ENCODE measurements at places on chromosomes 5 and 9. TPM values are rescaled to one million over a fixed set of nuclear protein-coding genes. Genes with fewer than 3 reads are reported as not detected.

DNA sequence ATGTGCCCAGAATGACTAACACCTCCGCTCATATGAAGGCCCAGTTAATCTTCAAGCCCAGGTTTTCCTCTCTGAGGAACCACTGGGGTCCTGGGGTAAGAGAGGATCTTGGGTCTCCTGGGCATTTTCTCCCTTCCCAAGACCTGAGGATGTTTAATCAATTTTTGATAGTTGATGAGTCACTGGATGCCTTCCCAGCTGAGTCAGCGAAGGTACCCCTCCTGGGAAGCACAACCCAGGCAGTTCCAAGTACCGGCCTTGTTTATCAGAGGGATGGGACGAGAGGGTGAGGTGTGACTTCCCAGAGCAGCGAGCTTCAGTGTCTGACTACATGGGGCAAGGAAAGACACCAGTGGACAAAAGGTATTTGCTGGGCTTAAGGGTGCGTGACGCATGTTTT, 119.6 kb upstream of the IL12B start:
- DNase-seq, result no peak

DNA sequence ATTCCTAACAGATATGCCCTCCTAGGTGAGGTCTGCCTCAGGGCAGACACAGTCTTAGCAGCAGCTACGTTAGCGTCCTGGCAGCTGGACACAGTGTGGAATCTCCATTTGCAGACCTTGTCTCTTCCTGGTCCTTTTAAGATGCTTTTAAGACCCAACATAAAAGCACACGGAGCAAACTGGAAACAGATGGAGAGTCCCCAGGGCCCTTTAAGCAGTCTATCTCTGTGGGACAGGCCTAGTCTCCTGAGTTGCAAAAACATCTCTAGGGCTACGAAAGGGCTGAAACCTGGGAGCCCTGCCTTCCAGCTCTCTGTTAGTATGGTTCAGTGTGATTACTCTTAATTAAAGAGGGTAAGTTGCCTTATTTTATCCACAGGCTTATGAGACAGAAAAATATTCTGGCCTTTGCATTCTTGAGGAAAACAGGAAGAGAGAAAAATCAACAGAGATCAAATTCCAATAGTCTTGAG, 66.0 kb upstream of the GNA14 start:
- no peak for DNase-seq

- no peak for DNase-seq
Observed at GRCh38 chr5:133489632-133490031, 122.7 kb downstream of the FSTL4 start.

GRCh38 chr9:128627906-128628305, 28.7 kb downstream of the DYNC2I2 start:
- DNase-seq, result no peak

GRCh38 chr5:13186177-13186576, 758.3 kb downstream of the DNAH5 start:
- no peak for DNase-seq

DNA sequence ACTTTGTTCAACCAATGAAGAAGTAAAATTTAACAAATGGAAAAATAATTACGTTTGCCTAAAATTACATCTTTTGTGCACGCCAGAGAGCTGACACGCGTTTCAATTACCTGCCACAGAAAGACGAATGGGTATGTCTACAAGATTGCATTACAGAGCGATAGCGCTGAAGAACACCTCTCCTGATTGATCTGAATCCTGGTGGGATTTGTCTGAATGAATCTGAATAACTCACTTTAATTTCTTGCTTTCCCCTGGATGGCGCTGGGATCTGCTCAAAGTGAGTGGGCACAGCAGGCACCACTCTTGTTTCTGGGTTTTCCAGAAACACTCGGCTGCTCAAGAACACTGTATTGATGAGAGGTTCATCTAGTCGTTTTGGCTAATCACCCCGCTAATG, 148.8 kb upstream of the TBC1D2 start:
- DNase-seq, result no peak

- DNase-seq, result no peak
Observed at GRCh38 chr9:130084337-130084736, 30.6 kb downstream of the GPR107 start.

DNA sequence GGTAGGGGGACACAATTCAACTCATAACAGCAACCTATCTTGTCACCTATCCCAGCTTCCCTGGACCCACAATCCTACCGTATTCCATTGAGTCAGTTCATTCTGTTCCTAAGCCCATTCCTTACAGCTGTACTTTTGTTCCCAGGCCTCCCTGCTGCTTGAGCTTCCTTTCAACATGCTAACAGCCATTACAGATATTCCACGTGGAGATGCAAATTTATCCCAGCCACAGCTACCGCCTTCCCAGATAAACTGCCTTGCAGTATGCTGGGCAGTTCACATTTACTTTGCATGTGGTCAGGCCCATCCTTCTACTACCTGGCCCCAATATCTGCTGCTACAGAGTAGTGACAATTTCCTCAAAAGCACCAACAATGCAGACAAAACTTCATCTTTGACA, 23.0 kb downstream of the RIGI start:
- DNase-seq, result no peak

DNA sequence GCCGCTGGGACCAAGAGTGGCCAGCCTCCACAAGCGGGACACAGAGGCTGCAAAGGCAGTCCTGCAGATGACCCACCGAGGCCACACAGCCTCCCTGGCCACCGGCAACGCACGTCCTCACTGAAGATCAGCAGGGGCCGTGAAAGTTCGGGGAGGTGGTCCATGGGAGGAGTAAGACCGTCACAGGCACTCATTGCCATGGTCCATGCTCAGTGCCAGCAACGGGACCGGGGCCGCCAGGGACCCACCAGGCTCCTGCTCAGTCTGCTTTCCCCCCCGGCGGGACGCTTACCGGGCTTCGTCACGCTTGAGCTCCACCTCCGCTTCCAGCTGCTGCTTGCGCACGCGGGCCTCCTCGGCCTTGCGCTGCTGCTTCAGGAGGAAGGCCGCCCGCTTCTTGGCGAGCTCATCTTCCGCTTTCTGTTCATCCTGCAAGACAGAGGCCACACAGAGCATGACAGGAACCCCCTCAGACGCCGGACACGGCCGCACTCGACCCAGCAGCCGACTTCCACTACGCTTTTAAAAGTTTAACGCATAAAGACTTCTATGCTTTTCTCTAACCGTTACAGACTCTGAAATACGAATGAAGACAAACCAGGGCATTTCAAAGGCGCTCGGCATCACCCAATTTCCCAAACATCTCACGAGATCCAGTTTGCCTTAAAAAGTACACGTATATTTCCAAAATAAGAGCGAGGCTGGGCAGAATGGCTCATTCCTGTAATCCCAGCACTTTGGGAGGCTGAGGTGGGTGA, 88.4 kb downstream of the CAMSAP1 start:
- DNase-seq, result no peak

GRCh38 chr5:132237141-132237540, 9.5 kb upstream of the P4HA2 start:
- DNase-seq, result no peak

- DNase-seq, result no peak
Observed at GRCh38 chr9:27818348-27818747, 245.1 kb upstream of the C9orf72 start.

DNA sequence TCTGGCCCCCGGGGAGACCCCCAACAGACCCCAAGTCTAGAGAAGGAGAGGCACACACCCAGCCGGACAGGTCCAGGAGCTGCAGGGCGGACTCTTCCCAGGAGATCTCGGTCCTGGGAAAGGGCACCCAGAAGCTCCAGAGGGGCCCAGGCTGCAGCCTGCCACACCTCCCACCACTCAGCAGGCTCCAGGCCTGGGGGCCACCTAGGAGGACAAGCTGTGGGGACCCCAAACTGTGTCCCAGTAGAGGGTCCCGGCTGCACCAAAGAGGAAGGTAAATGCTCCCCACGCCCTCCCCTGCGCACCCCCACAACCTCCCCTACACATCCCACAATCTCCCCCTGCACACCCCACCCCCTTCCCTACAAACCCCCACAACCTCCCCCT, 48.5 kb downstream of the PLEKHG4B start:
- DNase-seq, result no peak

GRCh38 chr5:80915716-80916115, 44.4 kb upstream of the RASGRF2 start:
- no peak for DNase-seq

GRCh38 chr5:162444129-162444762, 376.7 kb downstream of the GABRG2 start:
- DNase-seq, result no peak

- no peak for DNase-seq
Observed at GRCh38 chr9:125493881-125494652, 212.9 kb downstream of the MAPKAP1 start.

The CATSPER3 gene
- total RNA-seq, result not detected

The ARL14EPL gene
- not detected for total RNA-seq

The AIF1L gene
- total RNA-seq, result 19.1 TPM

The OR13C9 gene
- 0.41 TPM for total RNA-seq

The SLC6A18 gene
- not detected for total RNA-seq

The SLC1A1 gene
- total RNA-seq, result 1.5 TPM

The GARIN3 gene
- not detected for total RNA-seq

The LRRC19 gene
- total RNA-seq, result not detected

The CTXN3 gene
- total RNA-seq, result 4.6 TPM

The REXO4 gene
- total RNA-seq, result 19.0 TPM

The N4BP3 gene
- 22.1 TPM for total RNA-seq
